ENCODE measurements at places on chromosomes 5 and 9.

DNA sequence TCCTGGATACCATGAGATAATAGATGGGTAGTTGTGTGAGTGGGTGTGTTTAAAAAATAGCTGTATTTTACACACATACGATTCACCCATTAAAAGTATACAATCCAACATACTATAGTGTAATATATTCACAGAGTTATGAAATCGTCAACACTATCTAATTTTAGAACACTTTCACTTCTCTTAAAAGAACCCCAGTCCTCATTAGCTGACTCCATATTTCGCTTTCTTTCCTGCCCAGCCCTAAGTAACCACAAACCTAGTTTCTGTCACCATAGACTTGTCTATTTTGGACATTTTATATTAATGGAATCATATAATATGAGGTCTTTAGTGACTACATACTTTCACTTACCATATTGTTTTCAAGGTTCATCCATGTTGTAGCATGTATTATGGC lies 63.8 kb upstream of the S1PR3 start:
- no peak for DNase-seq

DNA sequence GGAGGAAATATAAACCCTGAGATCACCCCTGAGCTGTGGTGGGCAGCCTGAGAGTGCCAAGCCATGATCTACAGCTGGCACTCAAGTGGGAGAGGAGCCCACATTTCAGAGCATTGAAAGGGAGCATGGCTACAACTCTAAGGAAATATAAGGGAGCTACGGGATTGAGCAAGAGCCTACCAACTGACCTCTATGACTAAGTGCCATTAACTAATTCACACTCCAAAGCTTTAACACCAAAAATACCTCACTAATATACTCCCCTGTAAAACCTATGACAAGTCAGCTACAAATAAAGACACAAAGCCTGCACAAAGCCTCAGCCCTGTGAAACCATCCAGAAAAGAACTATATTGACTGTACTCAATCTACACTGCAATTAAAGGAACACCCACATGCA lies 286.8 kb upstream of the RPS23 start:
- no peak for DNase-seq

GRCh38 chr5:14167211-14167845 lies 24.2 kb downstream of the TRIO start:
- DNase-seq: no peak

- DNase-seq: peak; percentile 47
These were observed 1.4 kb upstream of the GLRX start for GRCh38 chr5:95823738-95824609.

- DNase-seq: no peak
These were observed 280.4 kb downstream of the CDH9 start for GRCh38 chr5:26757941-26758340.

GRCh38 chr5:158175934-158176481 lies 317.1 kb upstream of the CLINT1 start:
- no peak for DNase-seq

DNA sequence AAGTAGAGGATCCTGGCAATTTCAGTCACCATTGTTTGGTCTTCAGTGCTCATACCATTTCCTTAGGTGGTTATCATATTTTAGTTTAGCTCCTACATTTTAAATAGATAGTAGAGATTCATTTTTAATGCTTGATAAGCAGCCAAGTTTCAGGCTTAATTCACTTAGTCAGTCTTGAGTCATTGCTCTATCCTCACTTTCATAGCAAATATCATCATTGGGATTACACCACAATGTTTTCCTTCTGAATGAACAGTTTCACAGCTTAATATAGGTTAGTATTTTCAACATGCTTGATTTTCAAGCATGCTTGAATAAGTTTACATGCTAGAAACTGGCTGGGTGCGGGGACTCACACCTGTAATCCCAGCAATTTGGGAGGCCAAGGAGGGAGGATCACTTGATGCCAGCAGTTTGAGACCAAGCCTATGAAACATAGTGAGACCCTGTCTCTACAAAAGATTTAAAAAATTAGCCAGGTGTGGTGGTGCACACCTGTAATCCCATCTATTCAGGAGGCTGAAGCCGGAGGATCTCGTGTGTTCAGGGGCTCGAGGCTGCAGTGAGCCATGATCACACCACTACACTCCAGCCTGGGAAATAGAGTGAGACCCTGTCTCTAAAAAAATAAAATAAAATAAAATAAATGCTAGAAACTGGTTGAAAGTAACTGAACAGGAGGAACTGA lies 339.9 kb downstream of the ADGRV1 start:
- DNase-seq: no peak

- no peak for DNase-seq
These were observed 281.0 kb upstream of the TNC start for GRCh38 chr9:115398996-115399395.

- DNase-seq: no peak
These were observed 169.9 kb downstream of the CTNND2 start for GRCh38 chr5:11734369-11734768.

DNA sequence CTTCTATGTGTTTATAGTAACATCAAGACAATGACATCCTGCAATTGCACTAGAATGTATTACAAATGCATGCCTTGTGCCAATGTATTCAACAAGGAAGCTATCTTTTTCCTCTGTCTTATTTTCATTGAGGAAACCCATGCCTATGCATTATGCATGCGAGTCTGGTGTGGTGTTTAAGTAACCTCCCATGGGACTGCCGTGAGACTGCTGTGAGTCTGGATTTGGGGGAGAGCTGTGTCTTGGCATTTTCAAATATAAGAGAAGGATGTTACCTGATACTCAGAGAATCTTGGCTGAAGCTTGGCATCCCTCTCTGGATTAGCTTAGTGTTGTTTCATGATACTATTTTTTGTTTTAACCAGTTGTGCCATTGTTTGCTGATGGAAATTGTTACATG lies 98.3 kb downstream of the F2RL2 start:
- no peak for DNase-seq

DNA sequence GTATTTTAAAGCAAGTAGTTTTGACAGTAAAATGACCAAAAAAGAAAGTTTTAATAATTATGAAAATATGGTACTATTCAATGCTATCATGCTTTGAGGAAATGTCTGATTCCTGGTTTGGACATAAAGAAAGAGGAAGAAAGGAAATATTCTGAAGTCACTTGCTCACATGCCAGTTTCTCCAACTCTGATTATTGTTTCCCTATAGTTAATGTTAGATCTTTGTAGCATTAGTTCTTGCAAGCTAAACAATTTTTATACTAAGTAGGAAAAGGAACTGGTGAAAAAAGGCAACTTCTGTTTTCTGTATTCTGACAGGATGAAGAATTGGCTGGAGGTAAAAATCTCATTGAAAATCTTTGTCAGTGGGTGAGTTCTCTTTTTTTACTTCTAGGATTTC lies 119.5 kb downstream of the YTHDC2 start:
- no peak for DNase-seq

- no peak for DNase-seq
These were observed 189.4 kb downstream of the CCDC192 start for GRCh38 chr5:127892467-127893207.

GRCh38 chr5:68873198-68873597 lies 220.6 kb upstream of the SLC30A5 start:
- no peak for DNase-seq

GRCh38 chr9:101037430-101037829 lies 8.9 kb downstream of the PLPPR1 start:
- no peak for DNase-seq

- DNase-seq: no peak
These were observed 36.0 kb upstream of the MSH3 start for GRCh38 chr5:80618438-80618837.

DNA sequence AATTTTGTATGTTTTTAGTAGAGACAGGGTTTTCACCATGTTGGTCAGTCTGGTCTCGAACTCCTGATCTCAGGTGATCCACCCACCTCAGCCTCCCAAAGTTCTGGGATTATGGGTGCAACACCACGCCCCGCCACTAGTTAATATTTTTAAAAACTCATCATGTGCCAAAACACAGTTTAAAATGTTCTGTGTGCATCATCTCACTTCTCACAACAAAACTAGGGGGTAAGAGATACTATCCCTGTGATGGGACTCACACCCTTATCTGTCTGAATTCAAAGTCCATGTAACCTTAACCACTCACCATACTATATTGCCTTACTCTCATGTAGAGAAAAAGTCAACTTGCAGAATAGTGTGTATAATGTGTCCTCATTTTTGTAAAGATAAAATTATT lies 2.6 kb downstream of the PKD2L2 start:
- DNase-seq: no peak

- DNase-seq: no peak
These were observed 61.4 kb downstream of the TSSK1B start for GRCh38 chr5:113373426-113373825.

DNA sequence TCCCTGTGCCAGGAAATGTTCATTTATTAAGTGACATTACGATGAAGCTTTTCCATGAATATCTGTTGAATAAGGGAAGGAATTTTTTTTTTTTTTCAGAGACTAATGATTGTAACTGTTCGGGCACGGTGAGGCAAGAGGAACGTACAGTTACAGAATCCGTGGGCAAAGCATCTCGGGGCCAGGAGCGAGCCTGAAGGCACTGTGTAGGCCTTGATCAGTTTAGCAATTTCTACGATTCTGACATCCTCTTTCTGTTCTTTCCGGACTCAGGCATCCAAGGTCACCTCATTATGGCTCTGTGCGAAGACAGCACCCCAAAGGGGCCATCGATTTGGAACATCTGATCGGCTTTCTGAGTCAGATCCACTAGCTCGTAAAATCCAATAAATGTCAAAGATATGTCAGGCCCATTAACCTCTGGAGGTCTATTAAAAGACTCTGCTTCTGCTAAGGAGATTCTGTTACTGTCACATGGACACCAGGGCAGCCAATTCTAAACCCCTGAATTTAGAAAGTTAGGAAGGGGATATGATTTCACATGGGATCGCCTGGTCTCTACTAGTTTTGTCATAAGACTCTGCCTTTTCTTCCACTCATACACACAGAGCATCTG lies 41.4 kb upstream of the BOD1 start:
- no peak for DNase-seq

DNA sequence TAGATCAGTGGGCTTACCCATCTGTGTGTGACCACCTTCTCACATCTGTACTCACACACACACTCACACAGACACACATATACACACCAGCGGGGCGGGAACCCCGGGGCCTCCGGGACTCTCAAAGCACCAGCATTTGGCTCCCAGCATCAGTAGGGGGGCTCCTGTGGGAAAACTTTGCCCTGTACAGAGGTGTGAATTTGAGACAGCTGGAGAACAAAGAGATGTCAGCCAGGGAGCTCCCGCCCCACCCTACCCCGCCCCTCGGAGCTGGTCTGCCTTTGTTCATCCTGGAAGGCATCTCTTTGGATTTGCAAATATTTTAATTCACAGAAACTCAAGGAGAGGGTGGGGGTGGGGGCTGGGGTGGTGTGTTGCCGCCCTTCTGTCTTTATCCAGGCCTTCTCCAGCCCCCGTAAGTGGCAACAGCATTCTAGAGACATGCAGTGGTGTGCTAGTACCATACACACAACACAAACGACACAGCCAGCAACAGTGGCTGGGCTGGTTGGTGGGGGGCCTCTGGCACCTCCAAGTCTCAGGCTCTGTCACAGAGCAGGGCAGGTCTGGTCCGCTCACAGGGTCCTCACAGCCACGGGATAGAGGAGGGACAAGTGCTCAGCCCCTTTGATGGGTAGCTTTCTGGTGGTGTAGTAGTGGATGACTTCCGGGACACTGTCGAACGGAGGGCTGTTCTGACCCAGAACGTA lies 15.5 kb upstream of the SLC25A51 start:
- DNase-seq: no peak

GRCh38 chr9:126692759-126693427 lies 79.2 kb downstream of the LMX1B start:
- peak; percentile 11 for DNase-seq

DNA sequence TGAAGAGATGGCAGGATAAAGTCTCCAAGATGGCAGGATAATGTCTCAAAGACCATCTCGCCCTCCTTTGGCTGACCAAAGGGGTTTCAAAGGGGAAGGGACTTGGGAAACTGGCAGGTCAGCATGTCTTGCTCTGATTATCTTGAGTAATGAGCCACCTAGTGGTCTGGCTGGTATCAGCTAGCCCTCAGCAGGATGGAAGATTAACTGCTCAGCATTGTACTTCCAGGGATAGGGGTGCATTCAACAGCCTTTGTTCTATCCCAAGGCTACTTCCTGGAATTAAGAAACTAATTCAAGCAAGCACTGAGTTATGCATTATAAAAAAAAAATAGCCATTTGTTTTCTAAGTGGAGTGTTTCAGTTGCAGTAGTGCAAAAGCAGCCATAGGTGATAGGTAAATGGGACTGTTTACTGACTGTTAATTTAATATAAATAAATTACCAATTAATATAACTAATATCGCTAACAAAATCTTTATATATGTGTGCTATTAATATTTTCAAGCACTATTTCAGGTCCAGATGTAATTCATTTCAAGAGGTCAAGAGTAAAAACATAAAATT lies 555.5 kb downstream of the CDH9 start:
- DNase-seq: no peak
